Brain microvascular endothelial cell (primary cell): ENCODE measurements at places on chromosomes 1 and 21.

DNA sequence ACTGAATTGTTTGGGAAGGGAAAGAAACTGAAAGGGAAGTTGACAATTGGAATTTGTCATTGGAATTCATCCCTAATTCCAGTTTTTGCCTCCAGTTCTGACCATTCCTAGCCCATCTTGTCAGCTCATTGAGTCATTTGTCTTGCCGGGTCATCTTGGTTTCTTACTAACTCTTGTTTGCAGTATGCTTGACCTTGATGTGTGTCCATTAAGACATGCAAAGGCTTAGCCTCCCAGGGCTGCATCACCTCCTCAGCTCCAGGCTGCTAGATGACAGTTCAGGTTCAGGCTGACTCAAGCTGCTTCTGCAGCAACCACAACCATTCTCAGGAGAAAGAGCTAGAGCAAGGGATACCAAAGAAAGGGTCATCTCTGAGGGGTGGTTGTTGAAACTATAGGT is 151.3 kb upstream of the PTGFR start:
- peak; percentile 71 for DNase-seq

- no peak for DNase-seq
These were observed 956 bp downstream of the URB2 start for GRCh38 chr1:229627003-229627402.

GRCh38 chr1:3003039-3003940 is 18.0 kb upstream of the ACTRT2 start:
- DNase-seq = no peak

DNA sequence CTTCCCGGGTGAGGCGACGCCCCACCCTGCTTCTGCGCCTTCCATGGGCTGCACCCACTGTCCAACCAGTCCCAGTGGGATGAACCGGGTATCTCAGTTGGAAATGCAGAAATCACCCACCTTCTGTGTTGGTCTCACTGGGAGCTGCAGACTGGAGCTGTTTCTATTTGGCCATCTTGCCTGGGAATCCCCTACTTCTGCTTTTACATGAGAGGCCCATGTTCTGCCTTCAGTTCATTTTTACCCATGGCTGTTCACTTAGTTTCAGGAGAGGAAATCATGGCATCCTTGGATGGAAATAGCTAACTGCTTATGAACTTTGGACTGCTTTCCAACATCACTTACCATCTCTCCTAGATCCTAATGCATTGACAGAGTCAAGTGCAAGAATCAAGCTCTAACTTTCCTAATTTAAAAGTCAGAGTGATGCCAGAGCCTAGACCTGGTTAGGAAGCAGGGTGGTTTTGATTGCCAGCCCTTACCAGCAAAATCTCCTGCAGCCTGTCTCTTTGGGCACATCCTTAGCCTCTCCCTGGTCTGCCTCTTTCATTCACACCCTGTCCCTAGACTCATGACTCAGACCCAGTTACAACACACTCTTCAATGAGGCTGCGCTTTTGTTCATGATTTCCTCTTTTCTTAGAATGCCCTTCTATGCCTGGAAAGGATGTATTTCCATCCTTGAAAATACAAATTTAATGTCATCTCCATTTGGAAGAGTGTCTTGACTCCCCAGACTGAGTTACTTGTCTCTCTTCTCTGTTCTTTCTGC is 137.2 kb downstream of the KCTD3 start:
- no peak for DNase-seq

- no peak for DNase-seq
These were observed 1483.5 kb downstream of the MRPL39 start for GRCh38 chr21:24123785-24124184.

- no peak for DNase-seq
These were observed 1237.5 kb downstream of the AMY1C start for GRCh38 chr1:104987210-104987609.
